NCI-H187 (cell line): ENCODE measurements at places on chromosomes 5 and 9.

DNA sequence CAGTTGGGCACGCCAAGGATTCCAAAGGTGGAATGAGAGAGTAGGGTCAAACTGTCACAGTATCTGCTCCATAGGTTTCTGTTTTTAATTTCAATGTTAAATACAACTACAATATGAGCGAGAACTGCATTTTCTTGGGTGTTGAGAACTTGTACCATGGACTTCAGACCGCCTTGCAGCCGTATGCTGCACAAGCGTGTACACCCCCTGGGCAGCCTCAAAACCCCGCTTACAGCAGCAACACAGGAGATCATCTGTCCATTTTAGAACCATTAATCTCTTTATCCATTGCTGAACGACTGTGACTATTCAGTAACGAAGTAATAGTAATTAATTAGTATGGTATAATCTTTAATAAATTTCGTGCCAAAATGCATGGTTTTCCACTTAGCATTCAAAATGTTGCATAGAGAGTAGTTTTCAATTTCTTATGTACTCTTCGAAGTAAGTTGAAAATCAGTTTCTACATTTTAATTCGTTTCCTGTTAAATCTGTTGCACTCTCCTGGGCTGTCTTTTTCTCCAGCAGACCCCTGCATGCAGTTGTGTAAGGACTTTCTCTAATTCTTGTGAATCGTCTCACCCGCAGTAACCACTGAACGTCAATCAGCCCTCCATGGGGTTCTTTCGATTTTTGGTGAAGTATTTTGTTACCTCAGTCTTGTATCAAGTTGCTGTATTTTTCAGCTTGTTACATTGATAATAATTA is 42.0 kb upstream of the GARNL3 start:
- no peak for DNase-seq

DNA sequence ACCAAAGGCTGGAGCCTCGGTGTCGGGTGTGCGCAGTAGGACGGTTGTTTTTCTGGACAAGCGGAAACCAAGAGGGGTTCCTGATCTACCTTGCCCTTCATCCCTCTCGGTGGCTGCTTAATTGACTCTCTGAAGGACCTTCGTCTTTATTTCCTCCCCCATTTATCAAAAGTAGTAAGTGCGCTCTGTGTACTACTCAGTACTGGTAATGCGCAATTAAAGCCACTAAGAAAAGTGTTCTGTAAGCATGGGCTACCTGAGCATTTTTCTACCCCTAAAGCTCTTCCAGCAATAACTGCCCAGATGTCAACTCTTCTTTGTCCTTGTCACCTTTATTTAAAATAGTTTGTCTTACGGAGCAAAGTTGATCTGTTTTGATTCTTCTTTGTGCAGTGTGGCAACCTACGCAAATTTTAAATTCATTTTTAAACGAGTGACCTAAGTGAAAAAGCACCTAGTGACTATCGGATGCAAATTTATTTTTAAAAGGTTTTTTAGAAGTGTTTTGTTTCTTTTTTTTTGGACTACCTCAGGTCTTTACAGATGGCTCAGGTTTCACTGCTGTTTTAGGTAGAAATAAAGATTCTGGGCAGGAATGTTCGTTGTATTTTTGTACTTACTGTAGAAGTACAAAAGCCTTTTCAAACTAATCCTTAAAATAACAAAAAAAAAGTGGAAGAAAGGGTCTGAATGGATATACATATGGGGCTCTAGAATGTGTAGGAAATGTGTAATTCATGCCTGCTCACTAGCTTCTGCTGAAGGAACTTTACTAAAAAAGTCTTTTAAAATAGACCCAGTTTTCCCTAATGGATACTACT is 2.0 kb downstream of the JMY start:
- no peak for DNase-seq

DNA sequence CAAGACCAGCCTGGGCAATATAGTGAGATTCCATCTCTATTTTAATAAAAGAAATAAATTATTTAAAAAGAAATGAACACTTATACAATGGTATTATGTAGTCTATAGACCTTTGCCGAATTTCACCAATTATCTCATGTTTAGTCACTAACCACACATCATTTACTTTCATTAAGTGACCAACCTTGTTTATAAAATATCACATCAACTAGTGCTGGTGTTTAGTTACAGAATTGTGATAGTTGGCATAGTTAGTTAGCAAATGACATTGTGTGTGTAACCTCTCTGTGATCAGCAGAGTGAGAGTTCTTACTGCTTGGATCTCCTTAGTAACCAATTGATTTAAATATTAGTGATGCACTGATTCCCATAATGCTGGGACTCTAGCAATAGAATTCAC is 71.8 kb downstream of the PRR16 start:
- no peak for DNase-seq

DNA sequence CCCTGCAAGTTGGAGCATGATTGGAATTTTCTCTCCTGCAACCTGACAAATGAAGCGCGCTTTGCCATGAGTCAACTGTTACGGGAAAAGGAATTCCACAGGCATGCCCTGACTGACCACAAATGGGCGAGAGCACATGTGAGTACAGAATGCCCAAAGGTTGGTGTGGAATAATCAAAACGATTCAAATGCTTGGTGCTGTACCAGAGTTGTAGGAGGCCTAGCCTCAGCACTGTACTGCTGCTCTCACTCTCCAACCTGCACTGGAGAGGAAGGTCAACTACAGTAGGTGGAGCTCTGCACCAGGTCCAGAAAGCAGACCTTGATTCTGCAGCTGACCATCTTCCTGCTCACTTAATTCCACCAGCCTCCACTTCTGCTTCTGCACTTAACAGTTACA is 406.9 kb upstream of the ACTBL2 start:
- DNase-seq: no peak

DNA sequence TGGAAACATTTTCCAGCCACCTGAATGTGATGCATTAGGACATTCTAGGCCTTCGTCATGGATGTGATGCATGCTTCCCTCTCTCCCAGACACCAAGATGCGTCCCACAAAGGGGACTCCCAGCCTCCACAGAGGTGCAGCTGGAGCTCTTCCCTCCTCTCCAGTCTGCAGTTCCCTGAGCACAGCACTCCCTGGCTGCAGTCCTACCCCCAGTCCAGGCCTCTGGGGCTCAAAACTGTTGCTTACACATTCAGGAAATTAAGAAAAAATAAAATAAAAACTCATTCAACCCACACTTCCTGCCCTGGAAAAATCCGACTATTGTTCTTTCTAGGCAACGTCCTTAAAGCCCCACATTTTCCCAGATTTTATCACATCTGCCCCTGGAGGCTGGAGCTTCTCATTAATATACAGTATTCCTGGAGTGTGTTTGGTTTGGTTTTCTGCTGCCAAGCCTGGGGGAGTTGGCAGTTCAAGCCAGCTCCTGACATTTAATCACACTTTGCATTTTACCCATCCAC is 78.4 kb upstream of the ICE1 start:
- no peak for DNase-seq

- DNase-seq: no peak
Observed at GRCh38 chr5:71986101-71986500, 121.2 kb upstream of the MAP1B start.

DNA sequence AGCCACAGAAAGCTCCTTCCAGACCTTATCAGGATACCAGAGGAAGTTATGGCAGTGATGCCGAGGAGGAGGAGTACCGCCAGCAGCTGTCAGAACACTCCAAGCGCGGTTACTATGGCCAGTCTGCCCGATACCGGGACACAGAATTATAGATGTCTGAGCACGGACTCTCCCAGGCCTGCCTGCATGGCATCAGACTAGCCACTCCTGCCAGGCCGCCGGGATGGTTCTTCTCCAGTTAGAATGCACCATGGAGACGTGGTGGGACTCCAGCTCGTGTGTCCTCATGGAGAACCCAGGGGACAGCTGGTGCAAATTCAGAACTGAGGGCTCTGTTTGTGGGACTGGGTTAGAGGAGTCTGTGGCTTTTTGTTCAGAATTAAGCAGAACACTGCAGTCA is 70.8 kb upstream of the ENTREP1 start:
- no peak for DNase-seq

GRCh38 chr5:64759960-64760660 is 8.4 kb downstream of the SREK1IP1 start:
- no peak for DNase-seq

DNA sequence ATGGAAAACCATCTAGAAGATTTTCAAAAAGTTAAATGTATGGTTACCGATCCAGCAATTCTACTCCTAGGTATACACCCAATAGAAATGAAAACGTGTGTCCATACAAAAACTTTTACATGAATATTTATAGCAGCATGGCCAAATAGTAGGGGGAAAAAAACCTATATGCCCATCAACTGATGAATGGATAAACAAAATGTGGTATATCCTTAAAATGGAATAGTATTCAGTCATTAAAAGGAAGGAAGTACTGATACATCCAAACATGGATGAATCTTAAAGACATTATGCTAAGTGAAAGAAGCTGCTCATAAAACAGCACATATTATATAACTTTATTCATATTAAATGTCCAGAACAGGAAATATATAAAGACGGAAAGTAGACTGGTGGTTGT is 93.2 kb upstream of the SPOCK1 start:
- no peak for DNase-seq

- no peak for DNase-seq
Observed at GRCh38 chr5:134370311-134370870, 978 bp upstream of the UBE2B start.

DNA sequence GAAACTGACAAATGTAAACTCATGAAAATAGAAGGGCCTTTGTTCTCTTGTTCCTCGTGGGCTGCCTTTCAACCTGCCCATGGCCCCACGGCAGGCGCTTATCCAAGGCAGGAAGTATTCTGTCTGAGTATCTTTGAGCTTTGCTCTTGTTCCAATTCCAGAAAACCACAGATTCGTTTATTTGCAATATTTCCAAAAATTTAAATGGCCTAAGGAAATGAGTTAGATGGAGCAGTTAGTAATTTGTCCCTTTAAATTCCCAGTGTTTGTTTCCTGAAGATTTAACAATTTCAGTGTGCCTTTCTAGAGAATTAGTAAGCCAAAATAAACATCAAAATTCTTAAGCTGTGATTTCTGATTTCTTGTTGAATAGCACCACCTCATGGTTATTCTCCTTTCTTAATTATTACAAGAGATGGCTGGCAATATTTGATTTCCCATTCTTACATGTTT is 299.4 kb upstream of the RASA1 start:
- DNase-seq: no peak

- no peak for DNase-seq
Observed at GRCh38 chr5:157252711-157253465, 13.0 kb upstream of the CYFIP2 start.

GRCh38 chr9:87854580-87854955 is 28.1 kb upstream of the SPATA31E1 start:
- DNase-seq: no peak

DNA sequence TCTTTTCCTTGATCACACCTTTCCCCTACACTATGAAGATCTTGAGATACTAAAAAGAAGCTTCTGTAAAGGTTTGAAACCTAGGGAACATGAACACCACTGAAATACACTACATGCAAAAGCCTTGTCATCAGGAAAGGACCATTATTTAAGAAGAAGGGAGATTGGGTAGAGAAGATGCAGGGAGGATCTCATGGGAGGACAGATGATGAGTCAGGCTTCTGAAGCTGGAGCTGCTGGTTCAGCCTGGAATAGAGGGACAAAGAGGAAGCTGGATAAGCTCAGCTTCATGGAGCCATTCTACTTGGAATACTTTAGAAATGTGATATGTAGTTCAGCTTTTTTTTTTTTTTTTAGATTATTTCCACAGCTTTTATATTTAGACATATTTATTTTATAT is 169.8 kb downstream of the MAN2A1 start:
- no peak for DNase-seq

DNA sequence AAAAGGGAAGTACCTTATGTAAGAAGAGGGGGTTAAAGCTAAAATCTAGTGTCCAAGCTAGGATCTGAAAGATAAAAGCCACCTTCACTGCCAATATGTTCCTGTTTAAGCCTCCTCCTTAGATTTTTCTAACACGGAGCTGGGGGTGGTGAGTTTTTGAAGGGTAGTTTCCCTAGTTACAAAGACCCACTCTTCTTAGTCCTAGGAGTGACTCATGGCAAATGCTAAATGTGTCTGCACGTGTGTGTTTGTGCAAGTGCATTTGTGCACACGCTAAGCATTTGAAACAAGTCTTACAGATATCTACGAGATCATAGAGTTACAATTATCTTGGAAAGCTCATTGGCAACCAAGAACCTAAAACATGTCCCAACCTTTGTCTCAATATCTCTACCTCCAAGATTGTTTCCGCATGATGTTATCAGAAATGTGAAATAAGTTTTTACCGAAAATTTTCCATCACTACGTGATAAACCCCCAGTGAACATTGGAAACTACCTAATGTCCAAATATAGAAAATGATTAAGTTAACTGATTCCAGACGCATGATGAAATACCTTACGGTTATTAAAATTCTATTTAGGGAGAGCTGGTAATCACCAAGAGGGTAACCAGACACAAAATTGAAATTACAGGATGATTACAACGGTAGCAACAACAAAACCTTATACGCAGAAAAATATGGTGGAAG is 78.0 kb upstream of the HRH2 start:
- DNase-seq: no peak

- no peak for DNase-seq
Observed at GRCh38 chr5:135439231-135440205, 7.6 kb downstream of the DCANP1 start.

DNA sequence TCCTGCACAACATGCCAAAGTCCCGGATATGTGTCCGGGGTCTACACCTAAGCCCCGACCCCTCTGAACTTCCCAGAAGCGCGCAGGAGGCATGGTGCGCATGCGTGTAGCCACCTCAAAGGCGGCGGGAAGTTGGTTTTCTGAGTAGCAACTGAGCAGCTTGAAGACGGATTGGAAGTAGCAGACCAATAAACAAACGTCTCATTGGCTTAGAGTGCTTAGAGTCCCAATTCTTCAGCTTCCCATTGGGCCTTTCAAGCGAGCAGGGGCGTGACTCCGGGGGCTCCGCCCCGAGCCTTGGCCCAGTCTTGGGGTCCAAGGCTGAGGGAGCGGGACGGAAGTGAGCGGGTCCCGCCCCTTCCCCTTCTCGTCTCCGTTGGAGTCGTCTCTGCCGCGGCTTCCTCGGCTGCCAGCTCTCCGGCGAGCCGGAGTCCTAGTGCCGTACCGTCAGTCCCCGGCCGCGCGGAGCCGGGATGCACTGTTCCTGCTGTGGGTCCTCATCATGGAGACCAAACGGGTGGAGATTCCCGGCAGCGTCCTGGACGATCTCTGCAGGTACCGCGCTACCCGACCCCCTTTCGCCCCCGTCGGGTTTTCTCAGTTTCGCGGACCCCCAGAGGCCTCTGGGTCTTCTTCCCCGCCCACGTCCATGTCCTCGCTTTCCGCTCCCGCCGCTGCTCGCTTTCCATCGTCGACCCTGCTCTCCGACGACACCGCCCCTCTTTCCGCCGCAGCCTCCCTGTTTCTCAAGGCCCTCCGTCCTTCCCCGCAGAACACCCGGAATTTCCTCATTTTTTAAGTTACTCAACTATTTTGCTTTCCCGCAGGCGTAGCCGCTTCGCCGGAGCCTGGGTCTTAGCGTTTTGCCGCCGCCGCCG is at the start of gene DCP2:
Gene DCP2, plus strand, starts transcription at position 367 of the 878 bp plus-strand sequence. Its CDS starts 136 bp downstream, at position 503.
- DNase-seq: peak; percentile 87

GRCh38 chr9:75775166-75775565 is 115.3 kb upstream of the PCSK5 start:
- no peak for DNase-seq

- no peak for DNase-seq
Observed at GRCh38 chr5:162324328-162324727, 256.8 kb downstream of the GABRG2 start.
